BJ (cell line): ENCODE measurements at places on chromosomes 1 and 21.
A peak's percentile ranks its signal among the peaks of the same experiment; 100 is the strongest.

GRCh38 chr1:59045137-59045536, 251.8 kb upstream of the FGGY start:
- no peak for DNase-seq

- DNase-seq: peak; percentile 22
Observed at GRCh38 chr1:209747580-209748262, 8.1 kb upstream of the TRAF3IP3 start.

DNA sequence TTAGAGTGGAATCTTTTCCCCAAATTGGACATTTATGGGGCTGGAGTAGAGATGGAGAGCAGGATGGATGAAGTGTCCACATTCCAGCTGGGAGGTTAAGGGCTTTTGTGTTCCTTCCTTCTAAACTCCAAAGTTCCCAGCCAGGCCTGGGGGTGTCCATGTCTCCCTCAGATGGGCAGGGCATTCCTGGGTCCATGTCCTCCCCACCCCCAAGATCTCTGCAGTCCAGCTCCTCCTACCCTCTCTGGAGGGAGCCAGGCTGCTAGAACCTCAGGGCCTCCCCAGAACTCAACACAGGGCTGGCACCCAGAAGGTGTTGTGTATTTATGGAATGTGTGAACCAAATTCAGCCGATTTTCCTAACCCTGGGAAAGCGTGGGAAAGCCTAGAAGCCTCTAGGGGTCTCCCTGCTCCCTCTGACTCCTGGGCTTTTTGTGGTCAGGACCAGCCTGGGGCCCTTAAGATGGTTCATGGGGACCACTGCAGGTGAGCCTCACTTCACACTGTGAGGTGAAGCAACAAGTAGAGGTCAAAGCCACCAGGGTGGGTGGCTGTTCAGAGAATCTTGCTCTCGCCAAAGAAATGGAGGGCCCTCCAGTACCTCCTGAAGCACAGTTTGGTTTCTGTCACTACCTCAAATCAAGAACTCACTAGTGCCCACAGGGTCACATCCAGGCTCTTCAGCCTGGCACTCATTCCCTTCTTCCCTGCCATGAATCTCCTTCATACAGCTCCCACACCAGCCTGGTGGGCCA, 54.8 kb downstream of the GLIS1 start:
- no peak for DNase-seq

- peak; percentile 51 for DNase-seq
Observed at GRCh38 chr1:149888247-149888998, 10.9 kb upstream of the BOLA1 start.

GRCh38 chr21:45598109-45598508, 45.4 kb upstream of the PCBP3 start:
- no peak for DNase-seq

DNA sequence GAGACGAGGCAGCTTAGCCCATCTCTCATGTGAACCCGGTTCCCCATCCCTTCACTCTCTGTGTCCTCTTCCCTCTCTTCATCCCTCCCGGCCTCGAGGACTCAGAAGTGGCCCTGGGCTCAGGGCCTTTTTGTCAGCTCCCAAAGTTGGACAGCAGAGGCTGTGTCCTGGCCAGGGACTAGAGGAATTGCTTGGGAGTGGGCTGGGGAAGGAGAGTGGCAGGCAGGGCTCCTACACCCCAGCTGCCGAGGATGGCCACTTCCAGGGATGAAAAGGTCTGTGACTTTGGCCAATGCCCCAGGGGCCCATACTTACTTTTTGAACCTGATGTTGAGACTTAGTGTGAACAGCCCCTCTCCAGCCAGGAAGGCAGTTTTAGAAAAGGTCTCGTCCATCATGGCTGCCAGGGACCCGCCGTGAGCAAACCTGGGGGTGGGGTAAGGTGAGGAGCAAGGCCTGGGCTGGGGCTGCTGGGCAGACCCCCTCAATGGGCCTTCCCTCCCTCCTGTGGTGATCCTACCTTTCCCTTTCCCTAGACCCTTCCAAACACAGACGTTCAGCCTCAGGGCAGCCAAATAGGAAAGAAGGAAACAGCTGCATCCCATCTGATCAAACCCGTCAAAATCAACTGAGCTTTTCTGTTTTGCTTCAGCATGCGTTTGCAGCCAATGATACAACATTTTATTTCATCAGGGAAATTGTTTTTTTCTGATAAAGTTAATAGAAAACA, 5.5 kb downstream of the THEM5 start:
- no peak for DNase-seq

DNA sequence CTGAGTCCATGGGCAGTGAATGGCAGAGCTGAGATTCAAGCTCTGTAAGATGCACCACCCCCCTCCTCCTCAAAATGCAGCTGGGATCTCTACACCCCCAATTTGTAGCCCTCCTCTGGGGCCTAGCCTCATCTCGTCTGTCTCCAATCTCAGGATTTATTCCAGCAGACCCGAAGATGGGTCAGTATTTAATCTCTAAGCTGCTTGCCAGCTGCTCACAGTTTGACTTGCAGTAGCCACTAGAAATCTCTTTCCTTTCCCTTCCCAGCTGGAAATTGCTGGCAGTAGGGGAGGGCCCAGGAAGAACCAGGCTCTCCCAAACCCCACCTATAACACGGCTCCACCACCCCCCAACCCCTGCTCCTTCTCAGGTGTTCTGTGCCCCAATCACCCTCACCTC, 1.5 kb downstream of the LACTBL1 start:
- DNase-seq: no peak

DNA sequence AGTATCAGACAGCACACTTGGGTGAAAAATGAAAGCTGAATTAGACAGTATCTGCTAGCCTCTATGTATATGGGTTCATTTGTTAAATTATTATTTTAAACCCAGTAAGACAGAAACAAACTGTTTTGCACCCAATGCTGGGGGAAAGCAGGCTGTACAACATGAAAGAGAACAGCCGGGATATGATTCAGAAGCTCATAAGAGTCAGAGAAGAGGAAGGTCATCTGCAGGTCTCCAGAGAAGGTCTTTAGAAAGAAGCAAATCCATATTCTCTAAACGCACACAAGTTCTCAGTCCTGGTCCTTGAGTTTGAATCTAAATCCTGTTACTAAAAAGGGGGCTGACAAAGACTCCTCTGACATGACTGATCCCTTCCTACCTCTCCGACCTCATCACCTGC, 155.1 kb downstream of the SIPA1L2 start:
- DNase-seq: no peak

DNA sequence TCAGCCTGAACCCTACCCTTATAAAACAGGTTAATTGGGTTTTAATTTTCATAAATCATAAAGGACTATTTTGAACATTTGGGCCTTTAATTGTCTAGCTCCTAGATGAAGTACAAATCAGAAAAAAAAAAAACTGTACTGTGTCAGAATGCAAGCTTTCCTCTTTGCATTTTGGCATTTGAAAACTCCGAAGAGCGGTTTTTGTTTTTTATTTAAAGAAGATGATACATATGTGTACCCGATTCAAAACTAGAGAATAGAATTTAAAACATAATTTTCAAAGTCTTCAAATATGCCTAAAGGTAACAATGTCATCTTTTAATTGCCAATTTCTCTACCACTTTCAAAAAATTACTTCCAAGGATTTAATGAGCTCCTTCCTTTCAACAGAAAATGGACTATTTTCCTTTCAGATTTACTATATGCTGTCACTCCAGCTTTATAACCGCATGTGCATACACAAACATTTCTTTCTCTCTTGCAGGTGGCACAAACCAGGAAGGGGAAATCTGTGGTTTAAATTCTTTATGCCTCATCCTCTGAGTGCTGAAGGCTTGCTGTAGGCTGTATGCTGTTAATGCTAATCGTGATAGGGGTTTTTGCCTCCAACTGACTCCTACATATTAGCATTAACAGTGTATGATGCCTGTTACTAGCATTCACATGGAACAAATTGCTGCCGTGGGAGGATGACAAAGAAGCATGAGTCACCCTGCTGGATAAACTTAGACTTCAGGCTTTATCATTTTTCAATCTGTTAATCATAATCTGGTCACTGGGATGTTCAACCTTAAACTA, 33.7 kb downstream of the MRPL39 start:
- DNase-seq: peak; percentile 77

DNA sequence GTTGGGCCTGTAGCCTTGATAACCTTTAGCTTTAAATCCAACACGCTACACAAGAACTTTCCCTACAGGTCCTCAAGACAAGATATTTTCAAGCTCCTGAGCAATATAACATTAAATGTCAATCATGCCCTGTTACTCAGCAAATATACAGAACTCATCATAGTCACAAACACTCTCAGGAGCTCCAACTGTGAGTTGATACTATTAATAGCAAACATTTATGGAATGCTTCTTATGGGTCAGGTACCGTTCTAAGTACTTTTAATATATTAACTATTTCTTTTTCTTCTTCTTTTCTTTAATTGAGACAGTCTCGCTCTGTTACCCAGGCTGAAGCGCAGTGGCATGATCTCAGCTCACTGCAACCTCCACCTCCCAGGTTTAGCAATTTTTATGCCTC, 10.1 kb downstream of the EYA3 start:
- no peak for DNase-seq

DNA sequence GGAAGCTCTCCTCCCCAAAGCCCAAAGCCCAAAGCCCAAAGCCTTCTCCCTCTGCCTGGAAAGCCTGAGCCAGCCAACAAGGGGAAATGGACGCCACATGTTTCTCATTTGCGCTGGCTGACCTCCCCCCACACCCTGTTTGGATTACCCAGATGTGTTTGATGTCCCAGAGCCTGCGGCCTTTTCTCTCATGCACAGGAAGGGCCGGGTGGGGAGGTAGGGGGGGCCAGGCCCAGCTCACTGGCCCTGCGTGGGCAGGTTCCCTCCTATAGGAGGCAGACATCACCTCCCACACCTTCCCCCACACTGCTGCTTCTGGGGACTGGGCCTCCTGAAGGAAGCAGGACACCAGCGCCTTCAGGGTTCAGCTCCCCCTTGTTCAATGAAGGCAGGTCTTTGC, 116.3 kb downstream of the NAV1 start:
- DNase-seq: peak; percentile 82

DNA sequence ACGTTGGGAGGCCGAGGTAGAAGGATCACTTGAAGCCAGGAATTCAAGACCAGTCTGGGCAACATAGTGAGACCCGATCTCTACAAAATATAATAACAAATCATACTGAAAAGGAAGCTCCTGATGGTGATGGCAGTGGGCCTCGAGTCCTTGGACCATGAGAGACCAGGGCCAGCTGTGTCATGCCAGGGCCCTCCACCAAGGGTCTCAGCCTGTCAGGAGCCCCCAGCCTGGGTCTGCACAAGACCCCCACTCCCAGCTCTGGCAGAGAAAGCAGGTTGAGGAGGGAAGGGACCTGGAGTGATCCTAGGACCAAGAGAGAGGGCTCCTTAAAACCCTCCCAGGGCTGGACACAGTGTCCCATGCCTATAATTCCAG, 6.7 kb upstream of the CTRC start:
- DNase-seq: no peak
